ENCODE measurements at places on chromosomes 13 and 19.

DNA sequence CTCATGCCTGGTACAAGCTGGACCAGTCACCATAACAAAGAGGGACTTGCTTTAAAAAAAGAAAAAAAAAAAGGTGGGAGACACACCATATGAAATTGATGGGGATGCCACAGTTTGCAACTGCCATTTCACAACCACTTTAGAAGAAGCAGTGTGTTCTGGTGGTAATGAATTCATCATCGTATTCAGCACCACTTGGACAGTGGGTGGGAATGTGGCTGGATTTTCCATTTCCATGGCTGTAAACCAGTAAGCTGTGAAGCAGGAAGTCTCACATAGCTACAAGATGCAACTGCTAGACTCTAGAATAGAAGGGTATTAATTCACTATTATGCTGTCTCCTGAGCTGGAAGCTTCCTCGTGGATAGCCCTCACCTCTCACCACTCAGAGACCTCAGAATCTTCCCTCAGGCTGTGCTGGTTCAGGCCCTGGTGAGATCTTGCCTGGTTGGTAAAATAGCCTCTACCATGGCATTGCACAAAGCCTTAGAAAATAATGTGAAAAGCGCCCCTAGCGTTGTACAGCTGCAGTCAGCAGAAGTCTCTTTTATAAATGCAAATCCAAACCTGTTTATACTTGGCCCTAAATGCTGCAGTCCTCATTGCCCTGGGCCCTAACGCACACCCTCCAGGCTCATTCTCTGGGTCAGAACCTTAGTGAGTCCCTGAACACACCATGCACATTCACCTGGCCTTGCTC is 150.7 kb downstream of the KCTD15 start:
- DNase-seq = no peak

DNA sequence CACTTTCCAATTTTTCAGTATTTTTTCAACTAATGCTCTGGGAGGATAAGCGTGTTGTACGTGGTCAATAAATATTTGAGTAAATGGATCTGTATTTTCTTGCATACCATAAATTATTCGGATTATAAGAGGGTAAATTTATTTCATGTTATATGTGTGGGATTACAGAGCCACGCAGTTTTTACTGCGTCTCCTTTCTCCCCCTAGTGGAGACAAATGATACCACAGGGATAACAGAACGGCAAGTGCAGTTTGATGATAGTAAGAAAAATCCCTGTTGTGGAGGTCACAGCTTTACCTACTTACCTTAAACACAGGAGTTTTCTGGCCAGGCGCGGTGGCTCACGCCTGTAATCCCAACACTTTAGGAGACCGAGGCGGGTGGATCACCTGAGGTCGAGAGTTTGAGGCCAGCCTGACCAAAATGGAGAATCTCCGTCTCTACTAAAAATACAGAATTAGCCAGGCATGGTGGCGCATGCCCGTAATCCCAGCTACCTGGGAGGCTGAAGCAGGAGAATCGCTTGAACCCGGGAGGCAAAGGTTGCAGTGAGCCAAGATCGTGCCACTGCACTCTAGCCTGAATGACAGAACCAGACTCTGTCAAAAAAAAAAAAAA is 16.8 kb downstream of the MBD3L2B start:
- DNase-seq = no peak

DNA sequence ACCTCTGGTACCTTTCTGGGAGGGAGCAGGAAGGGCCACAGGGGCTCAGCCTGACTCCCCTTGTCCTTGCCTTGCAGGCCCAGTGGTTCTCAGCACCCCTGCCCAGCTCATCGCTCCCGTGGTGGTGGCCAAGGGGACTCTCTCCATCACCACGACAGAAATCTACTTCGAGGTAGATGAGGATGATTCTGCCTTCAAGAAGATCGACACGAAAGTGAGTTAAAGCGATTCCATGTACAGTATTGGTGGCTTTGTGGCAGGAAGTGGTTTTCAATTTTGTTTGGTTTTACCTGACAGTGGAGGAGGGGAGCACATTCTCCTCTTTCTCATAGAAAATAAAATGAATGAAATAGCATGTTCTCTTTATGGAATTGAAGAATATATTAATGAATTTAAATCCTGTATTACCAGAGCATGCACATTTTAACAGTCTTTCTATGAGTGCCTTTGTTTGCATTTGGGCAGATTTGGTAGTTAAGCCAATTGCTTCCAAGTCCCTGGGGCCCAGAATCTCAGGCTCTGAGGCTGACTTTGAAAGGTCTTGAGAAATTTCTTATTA is 4.1 kb downstream of the MAB21L1 start:
- DNase-seq = no peak

- peak; percentile 68 for DNase-seq
Observed at GRCh38 chr19:40466219-40466984, 399 bp upstream of the SPTBN4 start.

DNA sequence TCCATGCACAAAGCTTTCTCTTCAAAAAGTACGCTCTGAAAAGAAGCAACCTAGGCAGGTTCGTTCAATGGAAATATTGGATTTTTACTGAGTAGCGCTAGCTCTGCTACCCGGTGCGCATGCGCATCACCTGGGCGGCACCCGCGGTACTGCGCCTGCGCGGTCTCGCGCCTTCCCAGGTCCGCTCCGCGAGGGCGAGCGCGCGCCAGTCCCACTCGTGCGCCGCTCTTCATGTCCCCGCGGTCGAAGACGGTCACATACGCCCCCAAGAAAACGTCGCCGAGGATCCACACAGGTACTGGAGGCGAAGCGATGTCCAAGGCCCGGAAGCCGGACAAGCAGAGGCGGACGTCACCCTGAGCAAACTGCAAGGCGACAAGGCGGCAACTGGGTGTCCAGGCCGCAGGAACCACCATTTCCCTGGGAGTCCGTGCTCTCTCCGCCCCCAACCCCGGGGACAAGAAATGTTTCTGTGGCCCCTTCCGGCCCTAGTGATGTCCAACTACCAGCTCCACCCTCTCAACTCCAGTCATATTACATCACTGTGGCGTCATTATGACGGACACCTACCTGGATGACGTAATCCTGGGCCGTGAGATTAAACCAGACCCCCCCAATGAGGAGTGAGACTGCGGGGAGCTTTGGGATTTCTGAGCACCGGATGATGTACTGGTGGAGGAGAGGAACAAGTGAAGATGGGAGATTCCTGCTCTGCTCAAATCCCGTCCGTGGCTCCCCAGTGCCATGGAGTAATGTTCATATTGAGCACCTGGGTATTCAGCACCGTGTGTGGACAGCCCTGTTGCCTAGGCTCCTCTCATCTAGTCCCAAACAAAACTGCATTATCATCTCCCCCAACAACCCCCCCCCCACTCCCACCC is 4.8 kb upstream of the KCNC3 start:
- peak; percentile 71 for DNase-seq

DNA sequence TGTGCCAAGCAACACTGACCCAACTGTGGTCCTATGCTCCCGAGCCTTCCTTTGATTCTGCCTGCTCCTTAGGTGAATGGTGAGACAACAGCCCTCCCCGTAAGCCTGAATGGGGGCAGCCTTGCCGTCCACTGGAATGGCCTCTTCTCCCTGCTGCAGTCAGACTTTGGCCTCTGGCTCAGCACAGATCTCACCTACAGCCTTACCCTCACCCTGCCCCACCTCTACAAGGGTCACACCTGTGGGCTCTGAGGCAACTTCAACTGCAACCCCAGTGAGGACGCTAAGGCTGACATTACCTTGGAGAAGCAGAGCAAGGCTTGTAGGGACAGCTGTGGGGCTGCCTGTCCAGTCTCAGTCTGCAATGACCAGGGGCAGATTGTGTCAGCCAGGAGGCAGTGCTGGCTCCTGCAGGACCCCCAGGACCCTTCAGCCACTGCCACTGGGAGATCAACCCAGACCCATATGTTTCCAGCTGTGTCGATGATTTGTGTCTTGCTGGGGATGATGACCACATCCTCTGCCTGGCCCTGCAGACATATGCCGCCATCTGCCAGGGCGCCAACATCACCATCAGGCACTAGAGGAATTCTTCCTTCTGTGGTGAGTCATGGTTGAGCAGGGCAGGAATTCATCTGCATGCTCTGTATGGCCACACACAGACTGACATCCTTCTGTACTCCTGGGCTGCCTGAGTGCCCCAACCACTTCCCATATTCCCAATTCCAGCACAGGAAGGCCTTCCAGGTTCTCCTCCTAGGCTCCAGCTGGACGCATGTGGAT is 27.3 kb upstream of the FXYD3 start:
- no peak for DNase-seq

DNA sequence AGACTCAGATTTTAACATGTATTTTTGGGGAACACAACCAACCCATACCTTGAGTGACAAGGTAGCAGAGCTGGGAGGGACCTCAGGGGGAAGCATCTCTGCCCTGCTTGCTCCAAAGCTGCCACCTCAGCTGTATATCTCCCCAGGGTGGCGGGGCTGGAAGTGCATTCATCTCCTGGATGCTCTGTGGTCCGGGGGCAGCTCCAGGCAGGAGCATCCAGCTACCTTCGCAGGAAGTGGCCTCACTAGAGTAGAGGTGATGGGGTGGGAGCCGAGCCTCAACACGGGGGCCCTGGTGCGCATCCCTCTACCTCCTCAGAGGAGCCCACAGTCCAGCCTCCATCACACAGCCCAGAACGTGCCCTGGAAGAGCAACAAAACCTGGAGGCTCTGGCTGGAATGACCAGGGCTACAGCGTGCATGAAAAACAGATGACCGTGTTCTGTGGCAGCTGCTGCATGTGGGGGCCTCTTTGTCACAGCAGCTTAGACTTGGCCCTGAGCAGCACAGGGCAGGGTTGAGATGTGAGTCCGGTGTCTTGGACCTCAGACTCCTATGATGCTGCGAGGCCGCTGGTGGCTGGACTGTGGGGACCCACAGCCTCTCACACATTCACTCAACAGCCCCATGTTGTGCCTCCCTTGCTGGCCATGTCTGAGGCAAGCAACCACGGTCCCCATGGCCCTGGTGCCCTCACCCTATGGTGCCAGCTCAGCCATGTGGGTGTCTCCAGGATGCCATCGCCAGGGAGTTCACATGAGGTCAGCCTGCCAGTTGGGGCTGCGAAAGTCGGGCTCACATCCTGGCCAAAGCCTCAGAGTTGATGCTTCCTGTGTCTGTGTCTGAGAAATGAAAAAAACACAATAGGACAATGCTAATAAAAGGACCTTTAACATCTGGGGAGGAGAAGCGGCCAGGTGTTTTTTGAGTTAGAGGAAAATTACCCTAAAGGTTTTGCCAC is 17.1 kb upstream of the GAS6 start:
- DNase-seq = no peak

DNA sequence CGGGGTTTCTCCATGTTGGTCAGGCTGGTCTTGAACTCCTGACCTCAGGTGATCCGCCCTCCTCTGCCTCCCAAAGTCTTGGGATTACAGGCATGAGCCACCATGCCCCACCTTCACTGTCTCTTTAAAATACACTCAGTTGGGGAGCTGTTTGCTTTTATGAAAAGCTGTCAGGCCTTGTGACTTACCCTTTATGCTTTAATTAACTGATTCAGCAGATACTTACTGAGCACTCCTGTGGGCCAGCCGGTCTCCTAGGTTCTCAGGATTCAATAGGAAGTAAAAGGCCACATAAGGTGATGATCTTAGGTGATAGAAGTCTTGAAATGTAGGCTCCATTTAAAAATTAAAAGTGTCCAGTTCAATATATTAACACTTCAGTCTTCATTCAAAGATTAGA is 7.5 kb downstream of the UBAC2 start:
- DNase-seq = no peak

DNA sequence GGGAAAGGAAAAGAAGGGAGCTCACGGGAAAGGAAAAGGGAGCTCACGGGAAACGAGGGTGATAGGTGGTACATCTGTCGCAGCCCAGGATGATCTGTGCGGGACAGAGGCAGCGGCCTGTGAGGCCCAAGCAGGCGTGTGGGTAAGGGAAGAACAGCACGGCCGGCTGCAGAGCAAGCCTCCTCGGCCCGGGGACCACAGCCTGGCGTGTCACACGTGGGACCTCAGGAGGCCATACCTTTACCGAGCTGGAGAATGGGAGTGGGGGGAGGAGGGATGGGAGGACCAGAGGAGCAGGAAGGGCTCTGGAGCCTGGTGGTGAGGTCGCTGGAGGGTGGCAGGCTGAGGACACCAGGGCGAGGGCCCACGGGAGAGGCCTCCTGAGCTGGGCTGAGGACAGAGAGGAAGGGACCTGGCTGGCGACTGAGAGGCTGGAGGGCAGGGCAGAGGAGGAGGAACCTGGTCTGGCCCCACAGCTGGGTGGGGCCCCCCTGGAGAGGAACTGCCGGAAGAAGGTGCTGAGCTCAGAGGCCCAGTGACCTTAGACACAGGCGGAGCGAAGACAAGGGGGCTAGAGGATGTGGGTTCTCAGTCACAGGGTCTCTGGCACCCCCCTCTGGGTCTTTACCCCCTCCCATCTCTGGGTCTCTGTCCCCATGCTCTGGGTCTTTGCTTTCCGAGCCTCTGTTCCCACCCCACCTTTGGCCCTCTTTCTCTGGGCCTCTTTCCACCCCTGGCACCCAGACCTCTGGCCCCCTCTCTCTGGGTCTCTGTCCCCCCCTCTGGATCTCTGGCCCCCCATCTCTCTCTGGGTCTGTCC is 2.9 kb upstream of the FTL start:
- DNase-seq = no peak

GRCh38 chr13:46961719-46962118 is 64.9 kb upstream of the HTR2A start:
- DNase-seq = no peak

Data from activated naive CD4-positive, alpha-beta T cell (primary cell).